ENCODE measurements at places on chromosomes 5 and 9.

DNA sequence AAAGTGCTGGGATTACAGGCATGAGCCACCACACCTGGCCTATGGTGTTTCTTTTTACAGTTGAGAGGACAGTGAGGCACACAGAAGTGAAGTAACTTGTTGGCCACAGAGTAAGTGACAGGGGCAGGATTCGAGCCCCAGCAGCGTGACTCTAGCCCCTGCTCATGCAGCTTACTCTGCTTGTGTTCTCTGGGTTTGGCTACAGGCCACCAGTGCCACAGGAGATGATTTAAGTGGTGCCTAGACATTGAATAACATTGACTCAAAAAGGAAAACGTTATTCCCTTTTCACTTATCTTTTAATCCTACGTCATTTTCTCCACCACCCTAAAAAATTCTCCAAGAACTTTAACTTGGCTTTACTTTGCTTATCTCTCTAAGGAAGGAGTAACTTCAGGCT is 61.4 kb downstream of the SNX24 start:
- no peak for DNase-seq

DNA sequence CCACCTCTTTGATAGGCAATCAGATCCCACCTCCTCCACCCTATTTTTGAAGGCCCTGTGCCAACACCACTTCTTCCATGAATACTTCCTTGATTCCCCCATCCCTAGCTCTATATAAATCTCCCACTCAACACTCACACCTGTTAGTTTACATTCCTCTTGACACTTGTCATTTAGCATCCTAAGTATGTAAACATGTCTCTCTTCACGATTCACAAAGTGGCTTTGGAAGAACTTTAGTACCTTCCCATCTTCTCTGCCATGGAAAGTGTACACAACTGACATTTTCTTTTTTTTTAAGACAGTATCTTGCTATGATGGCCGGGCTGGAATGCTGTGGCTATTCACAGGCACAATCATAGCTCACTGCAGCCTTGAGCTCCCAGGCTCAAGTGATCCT is 1.5 kb upstream of the FXN start:
- DNase-seq, result no peak

DNA sequence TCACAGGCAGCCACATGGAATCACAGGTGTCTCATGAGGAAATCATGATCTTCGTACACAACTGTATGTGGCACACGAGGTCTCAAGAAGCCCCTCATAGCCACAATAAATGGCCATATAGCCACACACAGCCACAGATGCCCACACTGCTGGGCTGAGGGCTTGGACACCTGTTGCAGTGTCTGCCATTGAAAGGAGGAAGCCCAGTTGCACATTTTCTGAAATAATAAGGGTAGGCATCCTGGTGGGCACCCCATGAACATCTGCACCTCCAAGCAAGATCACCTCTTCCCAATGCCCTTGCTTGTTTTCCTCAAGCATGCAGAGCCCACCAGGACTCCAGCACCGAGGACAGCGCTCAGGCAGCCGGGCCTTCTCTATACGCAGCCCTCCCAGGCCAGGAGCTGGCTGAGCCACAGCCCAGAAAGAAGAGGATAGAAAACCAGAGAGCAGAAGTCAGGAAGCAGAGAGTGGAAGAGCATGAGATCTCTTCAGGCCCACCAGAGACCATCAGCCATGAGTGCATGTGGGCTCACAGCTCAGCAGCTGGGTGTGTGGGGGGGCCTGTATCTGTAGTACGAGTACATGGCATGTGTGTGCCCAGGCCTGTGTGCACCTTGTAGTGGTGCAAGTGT is 1.0 kb upstream of the ACSL6 start:
- peak; percentile 72 for DNase-seq

- no peak for DNase-seq
Measured at GRCh38 chr5:17928581-17928981, 294.3 kb downstream of the TAF11L14 start.

GRCh38 chr5:177980743-177981151 is 15.3 kb downstream of the PROP1 start:
- no peak for DNase-seq

DNA sequence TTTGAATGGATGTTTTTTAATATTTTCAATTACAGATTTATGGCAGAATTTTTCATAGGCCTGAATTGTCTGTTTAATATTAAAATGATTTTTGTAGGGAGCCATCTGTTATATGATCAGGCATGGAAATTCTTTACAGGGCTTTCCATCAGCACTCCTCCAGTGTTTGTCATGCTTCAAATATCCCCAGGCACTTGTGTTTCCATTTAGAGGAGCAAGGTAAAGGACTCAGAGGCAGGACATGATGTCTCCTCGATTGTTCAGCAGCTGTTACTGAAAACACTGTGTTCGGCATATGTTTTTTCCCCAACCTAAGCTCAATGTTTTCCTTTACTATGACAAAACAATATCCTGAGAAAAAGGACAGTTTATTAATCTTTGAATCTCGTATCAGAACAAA is 172.3 kb upstream of the RFX3 start:
- no peak for DNase-seq

- no peak for DNase-seq
Measured at GRCh38 chr5:60826653-60827052, 17.4 kb downstream of the ELOVL7 start.

GRCh38 chr5:1950708-1951103 is 68.0 kb upstream of the IRX4 start:
- DNase-seq, result no peak

- no peak for DNase-seq
Measured at GRCh38 chr5:77139001-77139400, 51.9 kb upstream of the ZBED3 start.

DNA sequence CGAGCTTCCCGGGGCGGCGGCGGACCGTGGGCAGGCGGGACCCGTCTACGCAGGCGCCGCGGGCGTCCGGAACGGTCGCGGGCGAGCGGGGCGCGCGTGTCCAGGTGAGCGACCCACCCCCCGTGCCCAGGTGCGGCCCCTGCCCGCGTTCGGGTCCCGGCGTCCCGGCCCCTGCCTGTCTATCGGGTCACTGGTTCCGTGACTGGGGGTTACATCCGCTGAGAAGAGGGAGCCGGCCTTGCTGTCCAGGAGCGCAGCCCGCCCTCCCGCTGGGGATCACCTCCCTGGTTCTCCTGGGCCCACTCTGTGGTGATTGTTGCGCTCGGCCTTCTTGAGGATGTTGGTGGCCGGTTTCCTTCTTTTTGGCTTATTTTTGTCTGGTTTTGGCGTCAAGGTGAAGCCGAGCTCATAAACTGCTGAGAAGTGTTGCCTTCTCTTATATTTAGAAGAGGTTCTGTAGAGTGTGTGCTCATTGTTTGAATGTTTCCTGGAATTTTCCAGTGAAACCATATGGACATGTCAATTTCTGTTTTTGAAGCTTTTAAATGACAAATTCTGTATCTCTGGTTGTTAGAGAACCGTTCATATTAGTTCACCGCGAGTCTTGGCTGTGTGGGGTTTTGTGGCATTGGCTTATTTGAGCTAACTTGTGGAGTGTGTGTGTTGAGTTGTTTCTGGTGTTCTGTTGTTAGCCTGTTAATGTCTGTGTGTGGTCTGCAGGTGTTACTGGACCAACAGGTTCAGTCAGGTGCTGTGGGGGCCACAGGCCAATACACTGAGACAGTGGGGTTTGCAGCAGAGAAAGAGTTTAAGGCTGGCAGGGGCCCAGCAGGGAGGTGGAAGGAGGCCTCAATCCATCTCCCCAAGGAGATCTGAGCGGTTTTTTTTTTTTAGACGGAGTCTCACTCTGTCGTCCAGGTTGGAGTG is 621 bp downstream of the CEP72 start:
- peak; percentile 12 for DNase-seq

GRCh38 chr5:178304761-178305645 is 72.4 kb upstream of the PHYKPL start:
- no peak for DNase-seq

GRCh38 chr9:105656131-105656921 is 5.9 kb upstream of the TAL2 start:
- no peak for DNase-seq

- DNase-seq, result no peak
Measured at GRCh38 chr9:136061405-136061804, 33.7 kb downstream of the NACC2 start.

- DNase-seq, result no peak
Measured at GRCh38 chr5:54696931-54697330, 179.4 kb downstream of the SNX18 start.

GRCh38 chr5:61523997-61524396 is 191.9 kb downstream of the ZSWIM6 start:
- DNase-seq, result no peak

GRCh38 chr5:143174714-143175398 is 228.6 kb downstream of the NR3C1 start:
- no peak for DNase-seq

GRCh38 chr5:147344861-147345260 is 110.0 kb downstream of the STK32A start:
- no peak for DNase-seq

GRCh38 chr9:38761999-38762398 is 42.1 kb upstream of the FAM240B start:
- DNase-seq, result no peak

DNA sequence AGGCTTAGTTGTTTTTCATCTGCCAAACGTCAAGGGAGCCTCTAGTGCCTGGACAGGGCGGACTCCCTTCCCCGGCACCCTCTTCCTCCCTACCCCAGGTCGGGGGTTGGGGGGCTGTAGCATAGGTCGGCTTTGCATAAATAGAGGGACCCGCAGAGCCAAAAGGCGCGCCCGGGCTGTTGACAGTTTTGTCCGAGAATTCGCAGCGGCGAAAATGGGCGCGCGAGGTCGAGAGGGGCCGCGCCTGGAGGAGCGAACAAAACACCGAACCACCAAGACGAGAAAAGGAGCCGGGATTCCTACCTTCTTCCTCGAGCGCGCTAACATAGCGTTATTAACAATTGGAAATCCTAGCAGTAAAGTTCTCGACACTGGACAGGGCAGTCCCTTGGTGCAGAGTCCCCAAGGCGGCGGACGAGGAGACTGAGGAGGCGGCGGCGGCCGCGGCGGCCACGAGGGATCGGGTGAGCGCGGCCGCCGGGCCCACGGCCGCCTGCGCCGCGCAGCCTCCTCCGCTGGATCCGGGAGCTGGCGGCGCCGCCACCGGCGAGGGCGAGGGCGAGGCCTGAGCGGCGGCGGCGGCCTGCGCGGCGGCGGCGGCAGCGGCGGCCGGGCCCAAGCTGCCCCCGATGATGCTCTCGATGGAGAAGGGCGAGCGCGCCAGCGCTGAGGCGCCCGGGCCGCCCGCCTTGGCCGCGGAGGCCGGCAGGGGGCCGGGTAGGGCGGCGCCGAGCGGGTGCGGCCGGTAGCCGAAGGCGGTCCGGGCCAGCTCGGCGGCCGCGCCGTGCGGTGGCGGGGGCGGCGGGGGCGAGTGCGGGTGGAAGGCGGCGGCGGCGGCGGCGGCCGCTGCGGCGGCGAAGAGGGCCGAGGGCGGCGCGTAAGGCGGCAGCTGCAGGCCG is 1.7 kb downstream of the FOXD1 start:
- no peak for DNase-seq

GRCh38 chr9:98660541-98660940 is 48.2 kb downstream of the GABBR2 start:
- no peak for DNase-seq

DNA sequence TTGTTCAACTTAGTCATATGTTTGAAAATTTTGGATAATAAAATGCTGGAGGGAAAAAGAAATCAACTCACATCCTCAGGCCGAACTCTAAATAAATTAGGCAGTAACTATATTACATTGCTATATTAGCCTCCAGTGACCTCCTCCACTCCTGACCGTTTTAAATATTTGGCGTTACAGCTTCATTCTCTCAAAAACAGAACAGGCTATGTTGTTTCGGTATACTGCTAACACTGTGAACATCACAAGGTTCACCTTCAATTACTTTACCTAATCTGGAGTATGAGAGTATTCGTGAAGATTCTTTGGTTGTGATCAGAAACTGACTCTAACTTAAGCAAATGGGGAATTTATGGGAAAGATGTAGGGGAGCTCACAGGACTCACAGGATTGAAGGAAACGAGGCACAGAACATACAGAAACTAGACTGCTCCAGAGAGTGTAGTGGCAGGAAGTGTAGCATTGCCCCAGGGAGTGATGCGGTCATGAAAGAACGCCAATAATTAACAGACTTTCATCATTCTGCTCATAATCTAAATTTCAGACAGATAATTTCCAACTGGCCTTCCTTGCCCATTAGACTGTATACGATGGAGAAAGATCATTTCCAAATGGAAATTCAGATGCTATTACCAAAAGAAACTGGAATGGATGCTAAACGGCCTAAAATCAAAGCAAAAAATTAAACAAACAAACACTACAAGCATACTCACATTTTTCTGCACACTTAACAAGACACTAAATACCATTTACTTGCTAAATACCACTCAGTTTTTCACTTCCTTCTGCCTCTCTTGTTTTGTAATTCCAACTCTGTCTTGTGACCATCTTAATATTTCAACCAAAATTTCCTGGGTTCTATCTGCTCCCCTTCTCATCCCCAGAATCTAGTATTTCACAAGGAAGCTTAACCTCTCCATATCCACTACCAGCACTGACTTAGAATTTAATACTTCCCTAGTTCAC is 110.1 kb upstream of the LPAR1 start:
- no peak for DNase-seq

DNA sequence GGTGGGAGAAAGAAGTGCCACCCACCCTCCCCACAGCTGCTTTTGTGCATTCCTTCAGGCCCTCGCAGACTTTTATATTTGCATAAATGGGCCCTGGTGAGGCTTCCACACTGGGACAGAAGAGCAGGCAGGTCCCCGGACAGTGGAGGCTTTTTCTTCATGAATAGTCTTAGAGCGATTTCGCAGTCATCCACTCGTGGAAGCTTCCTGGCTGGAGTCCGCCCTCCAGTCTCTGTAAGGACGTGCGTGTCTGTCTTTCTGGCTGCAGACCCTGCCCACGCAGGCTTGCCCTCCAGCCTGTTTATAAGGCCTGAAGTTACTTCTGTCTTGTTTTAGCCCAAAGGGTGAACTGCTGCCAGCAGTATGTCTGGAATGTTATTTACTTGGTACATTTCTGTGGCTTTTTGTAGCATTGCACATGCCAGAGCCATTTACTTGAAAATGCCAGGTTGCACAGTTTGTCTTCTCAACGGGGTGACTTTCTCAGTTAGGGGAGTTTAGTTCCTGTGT is 195.7 kb downstream of the AOPEP start:
- no peak for DNase-seq

GRCh38 chr9:126155756-126156664 is 170.6 kb upstream of the MVB12B start:
- no peak for DNase-seq

GRCh38 chr9:19127871-19128500 is 694 bp upstream of the PLIN2 start:
- DNase-seq, result peak; percentile 38

- DNase-seq, result no peak
Measured at GRCh38 chr5:72125941-72126620, 18.8 kb downstream of the MAP1B start.

DNA sequence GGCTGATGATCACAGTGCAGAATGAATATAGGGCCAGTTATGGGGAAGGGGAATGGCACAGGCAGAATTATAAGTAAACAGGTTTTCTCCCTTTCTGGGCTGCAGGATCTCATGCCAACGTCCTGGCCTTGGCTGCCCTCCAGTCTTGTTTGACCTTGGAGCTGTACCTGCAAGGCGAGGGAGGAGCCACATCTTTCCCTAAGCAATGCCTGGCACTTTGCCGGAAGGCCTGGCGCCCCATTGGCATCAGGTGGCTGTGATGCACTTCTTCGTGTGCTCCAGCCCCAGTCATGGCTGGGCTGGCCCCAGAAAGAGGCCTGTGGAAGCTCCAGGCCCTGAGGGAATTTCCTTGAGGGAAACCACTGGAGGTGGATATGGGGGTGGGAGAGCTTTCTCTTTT is 16.7 kb upstream of the IQGAP2 start:
- no peak for DNase-seq
